ENCODE measurements at places on chromosomes 11 and 22. TPM values are rescaled to one million over a fixed set of nuclear protein-coding genes. Genes with fewer than 3 reads are reported as not detected.
A peak's percentile ranks its signal among the peaks of the same experiment; 100 is the strongest.

DNA sequence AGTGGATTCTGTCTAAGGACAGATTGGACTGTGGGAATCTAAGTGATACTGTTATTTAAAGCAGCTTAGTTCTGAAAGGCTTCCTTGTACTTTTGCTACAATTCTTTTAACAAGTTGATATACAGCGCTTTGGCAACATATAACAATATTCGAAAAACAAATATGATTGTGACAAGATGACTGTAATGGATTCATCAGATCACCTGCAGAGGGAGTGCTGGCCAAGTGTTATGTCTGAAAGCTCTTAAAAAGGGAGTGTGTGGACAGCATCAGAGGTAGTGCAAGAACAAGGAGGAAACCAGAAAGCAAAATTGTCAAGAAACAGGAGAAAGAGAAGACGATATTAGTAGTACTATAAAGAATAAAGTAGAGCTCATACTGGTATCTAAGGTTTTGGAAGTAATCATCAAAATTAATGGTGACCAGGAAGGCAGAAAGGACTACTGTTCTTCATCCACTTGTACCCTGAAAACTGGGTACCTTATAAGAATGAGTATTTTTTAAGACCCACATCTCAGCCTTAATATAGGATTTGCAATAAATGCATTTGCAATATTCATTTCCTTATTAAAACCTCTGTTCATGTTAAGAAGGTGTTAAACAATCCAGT, 1112.0 kb upstream of the CCDC90B start:
- no peak for DNase-seq

DNA sequence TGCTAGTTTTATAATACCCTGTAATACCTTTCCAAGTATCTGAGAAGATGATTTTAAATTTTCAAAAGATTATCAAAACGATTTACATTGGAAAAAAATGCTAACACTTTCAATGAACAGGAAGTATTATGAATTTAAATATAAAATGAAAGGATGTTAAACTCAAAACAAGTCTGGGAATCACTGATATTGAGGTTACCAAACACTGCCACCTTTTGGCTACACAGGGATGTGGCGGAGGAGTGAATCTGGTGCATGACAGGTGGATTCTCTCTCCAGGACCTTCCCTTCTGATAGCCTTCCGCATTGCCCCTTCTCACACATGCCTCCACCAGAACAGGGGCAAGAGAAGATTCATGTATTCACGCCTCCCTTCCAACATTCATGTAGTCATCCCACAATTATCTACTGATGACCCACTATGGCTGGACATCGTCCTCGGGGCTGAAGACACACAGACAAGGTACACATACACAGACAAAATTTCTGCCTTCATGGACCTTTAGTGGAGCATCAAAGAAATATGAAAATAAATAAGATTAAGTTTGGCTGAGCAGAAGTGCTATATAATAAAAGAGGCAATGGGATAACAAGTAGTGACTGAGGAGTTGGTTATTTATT, 34.7 kb downstream of the ATG16L2 start:
- DNase-seq, result peak; percentile 45

- DNase-seq, result no peak
Observed at GRCh38 chr22:20650294-20651207, 123.4 kb upstream of the SERPIND1 start.

- DNase-seq, result peak; percentile 63
Observed at GRCh38 chr22:17769013-17769715, 5.1 kb downstream of the BID start.

DNA sequence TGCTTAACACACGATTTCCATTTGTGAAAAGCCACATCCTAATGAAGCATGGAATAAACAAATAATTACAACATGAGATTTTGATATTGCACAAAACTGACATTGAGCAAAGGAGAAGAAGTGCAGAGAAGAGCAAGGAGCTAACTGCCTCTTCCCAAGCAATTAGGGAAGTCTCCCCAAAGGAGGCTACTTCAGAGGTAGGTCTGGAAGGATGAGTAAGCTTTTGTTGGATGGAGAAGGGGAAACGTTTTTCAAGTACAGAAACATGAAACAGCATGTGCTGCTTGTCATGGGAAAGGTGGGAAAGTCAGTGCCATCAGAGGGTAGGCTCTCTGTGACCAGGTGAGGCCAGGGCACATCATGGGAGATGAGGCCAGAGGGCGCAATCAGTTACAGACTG, 132.2 kb upstream of the SESN3 start:
- peak; percentile 81 for DNase-seq

DNA sequence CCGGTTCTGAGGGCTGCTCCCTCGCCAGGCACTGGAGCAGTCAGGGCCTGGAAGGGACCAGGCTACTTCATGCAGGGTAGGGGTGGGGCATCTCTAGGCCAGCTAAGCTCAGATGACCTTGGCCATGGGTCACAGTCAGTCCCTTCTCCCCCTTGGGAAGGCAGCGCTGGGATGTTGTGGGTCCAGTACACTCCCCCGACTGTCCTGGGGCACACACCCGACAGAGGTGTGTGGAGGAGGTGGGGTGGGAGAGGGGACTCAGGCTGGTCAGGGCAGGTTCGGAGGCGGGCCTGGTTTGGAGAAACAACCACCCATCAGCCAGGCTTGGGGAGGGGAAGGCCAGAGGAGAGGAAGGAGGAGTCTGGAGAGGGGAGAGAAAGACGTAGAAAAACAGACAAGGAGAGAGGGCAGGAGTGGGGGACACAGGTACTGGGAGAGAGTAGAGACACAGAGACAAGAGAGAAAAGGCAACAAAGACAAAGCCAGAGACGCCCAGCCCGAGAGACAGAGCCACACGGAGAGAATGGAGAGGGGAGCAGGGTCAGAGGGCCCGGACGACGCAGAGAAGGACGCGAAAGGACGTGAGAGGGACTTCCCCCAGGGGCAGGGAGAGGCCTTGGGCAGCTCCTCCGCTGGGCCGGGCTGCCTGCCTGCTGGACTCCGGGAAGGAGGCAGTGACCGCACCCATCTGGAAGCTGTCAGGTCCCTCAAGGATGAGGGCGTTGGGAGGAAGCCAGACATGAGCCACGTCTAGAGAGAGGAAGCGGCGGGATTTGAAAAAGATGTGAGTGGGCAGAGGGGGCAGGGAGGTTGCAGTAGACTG, 30.6 kb upstream of the TSKU start:
- no peak for DNase-seq

DNA sequence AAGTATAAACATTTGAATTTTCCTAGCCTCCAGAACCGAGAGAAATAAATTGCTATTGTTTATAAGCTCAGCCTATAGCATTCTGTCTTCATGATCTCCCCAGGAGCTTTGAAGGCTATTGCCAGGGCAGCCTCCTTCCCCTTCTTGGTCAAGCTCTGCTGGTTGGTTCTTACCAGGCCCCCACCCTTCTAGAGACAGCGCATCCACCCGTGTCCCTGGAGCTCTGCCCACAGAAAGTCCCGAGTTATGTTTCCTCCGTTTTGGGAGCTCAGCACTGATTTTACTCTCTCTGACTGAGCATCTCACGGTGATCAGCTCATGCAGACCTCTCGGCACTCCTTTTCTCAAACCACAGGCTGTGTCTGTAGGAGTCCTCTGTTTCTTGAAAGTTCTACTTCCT, 123.8 kb upstream of the SORL1-AS1 start:
- DNase-seq, result no peak

GRCh38 chr11:130322126-130322525, 7.4 kb upstream of the ZBTB44 start:
- DNase-seq, result no peak

APLP2 gene
- 486 TPM for polyA plus RNA-seq

DNA sequence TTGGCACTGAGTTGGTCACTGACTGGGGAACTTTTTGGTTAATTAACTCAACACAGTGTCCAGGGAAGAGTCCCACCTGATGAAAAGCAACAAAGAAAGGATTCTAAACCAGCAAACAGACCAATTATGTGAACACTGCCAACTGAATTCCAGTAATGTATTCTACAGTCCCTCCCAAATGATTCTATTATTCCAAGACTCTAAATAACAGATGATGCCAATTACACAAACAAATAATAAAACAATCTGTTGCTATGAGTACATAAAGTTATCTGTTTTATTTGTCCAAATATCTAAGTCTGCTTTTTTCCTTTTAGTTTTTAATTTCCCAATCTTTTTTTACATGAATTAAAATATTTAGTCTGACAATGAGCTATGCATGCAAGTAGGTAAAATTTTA, 98.3 kb upstream of the TP53AIP1 start:
- no peak for DNase-seq

DNA sequence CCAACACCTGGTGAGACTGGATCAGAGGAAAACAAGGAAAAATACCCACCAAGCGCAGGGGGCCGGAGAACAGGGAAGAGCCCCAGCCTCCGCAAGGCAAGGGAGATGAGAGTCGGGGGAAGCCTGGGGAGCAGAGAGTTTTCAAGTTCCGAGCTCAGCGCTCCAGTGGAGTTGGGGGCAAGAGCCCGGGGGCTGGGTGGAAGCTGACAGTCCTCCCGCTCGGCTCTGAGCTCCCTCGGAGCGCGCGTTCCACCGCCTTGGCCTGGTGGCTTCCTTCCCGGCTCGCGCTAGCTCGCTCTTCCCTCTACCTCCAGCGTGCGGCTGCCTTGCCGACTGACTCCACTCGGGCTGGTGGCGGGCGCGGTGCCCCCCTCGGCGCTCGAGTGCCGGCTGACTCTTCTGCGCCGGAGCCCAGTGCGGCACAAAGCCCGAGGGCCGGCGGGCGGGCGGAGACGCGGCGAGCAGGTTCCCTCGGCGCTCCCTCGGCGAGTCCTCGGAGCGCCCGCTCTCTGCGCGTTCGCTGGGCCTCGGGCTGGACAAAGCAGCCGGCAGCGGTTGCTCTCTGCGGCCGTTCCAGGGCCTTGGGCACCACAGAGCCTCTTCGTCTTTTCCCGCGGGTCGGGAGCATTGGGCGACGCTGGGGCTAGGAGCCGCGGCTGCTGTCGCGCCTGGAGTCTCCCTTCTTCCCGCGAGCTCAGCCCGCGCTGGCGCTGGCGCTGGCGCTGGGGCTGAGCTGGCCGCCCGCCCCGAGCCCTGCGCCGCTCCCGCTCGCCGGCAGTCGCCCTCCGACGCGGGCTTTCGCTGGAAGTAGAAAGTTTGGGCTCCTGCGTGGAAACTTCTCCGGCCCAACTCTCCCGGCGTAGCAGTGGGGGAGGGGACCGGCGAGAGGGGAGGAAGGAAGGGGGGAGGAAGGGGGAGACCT, 1.0 kb downstream of the PAX6 start:
- DNase-seq, result no peak

- no peak for DNase-seq
Observed at GRCh38 chr11:65454311-65454695, 31.7 kb downstream of the NEAT1 start.

KCTD21 gene
- polyA plus RNA-seq, result 3.2 TPM

DNA sequence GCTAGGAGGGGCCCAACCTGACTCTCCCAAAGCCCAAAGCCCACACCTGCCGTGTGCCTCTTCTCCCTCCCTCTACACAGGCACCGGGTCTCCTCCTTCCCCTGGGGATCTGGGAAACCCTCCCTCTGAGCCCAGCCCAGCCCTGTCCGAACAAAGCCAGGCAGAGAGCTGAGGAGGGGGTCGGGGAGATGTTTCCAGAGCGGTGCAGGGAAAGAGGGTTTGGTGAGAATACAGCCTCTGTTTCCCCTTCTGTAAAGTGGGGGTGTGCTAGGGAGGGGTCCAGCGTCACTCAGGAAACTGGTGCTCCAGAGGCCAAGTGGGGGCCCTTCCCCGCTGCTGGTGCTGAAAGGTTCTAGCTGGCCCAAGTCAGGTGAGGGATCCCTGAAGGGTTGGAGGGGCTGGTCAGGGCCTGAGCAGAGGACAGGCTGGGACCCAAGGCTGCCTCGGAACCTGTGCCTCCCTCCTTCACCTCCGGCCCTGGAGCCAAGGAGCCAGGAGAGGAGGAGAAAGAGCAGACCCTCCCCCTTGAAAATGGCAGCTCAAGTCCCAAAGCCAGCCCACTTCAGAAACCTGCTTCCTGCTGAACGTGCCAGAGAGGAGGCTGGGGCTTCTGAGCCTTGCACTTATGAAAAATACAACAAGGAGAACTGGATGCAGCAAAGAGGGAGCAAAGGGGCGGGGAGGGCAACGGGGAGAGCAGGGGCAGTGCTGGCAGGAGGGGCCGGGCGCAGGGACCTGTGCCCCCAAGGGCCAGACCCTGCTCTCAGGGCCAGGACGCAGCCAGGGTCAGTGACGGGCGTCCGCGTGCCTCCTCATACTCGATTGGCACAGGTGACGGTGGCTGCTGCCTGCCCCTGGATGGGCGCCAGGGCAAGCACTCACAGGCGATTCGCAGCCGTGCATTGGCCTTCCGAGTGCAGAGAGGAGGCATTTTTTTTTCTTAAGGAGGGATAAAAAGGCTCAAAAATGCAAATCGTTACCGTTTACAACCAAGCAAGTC, 43.2 kb downstream of the MACROD1 start:
- no peak for DNase-seq

DNA sequence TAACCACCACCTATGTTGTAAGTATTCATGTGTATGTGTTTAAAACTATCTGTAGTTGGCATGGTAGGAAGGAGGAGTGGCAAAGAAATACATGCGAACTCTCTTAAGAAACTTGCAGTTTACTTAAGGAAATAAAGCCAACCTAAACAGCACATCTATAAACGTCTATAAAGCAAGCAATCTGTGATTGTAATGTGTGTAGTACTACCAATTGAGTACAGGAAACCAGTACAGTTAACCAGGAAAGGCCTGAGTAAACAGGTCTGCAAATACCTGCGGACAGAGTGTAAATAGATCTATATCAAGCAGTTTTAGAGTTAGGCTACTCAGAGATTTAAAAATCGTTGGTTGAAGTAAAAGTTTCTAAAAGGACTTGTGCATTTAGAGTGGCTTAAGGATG, 59.5 kb upstream of the AMOTL1 start:
- no peak for DNase-seq

DNA sequence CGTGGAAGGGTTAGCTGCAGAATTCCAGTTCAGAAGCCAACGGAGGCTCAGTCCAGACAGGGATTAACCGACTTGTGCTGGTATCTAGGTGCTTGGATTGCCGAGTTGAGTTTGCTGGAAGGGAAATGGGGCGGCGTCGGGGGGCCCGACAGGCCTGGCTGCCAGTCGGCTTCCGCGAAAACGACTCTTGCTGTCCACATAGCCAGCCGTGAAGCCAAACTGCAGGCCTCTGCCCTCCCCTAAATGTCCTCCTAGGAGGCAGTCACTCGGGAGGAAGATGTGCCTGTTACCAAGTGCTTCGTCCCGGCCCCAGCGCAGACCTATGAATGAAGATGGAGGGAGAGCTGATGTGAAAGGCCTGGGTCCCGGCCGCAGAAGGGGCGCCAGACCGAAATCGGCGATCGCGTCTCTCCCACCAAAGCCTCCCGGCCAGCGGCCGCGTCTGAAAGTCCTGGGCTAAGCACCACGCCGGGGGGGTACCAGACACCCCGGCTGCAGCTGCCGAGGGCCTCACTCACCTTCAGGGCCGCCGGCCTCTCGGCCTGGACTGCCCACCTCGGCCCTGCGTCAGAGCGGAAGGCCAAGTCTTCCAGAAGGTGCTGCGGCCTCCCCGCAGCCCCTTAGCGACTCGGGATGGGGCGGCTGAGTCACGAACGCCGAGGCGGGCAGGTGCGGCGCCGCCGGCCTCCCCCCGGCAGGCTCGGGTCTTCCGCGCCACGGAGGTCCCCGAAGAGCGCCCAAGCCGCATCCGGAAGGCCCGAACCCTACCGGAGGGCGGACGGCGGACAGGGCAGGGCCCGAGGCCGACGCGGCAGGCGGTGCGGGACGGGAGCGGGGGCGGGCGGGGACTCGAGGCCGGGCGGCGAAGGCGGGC, 7.5 kb downstream of the DPAGT1 start:
- DNase-seq, result peak; percentile 19

Data from CD14-positive monocyte (primary cell).